Stimulated activated CD4-positive, alpha-beta T cell treated with anti-CD3 and anti-CD28 coated beads, Interleukin-1b, Interleukin-23, amount 100 ng/mL, for 4 hours (primary cell): ENCODE measurements at places on chromosomes 6 and 20.

DNA sequence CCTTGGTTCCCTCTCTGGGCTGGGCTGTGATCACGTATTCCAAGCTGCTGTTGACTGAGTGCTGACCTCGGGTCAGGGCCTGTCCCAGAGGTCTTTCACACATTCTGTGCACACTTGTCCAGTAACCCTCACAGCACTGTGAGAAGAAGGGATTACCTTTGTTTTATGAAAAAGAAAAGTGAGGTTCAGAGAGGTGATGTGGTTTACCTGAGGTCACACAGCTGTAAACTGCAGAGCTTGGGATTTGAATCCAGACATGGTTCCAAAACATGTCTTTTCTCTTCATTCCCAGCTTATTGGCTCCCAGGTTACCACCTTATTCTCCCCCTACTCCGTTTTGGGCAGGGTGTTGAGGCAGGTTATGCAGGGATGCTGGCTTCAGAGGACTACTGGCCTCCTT lies 28.4 kb upstream of the CDH22 start:
- DNase-seq: no peak

DNA sequence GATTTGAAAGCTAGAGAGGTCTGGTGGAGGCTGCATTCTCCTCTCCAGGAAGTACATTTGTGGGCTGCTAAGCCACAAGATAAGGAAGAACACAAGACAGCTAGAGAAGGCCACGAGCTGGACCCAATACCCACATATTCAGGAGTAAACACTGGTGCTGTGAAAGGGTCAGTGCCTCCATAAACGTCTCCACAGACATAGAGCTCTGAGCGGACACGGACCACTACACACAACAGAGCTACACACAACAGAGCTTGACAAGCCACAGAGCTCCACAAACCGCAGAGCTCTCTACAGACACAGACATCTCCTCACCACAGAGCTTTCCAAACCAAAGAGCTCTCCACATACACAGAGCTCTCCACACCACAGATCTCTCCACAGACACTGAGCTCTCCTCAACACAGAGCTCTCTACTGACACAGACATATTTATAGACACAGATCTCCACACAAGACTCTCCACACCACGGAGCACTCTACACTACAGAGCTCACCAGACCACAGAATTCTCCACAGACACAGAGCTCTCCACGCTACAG lies 51.9 kb downstream of the ERMARD start:
- no peak for DNase-seq

DNA sequence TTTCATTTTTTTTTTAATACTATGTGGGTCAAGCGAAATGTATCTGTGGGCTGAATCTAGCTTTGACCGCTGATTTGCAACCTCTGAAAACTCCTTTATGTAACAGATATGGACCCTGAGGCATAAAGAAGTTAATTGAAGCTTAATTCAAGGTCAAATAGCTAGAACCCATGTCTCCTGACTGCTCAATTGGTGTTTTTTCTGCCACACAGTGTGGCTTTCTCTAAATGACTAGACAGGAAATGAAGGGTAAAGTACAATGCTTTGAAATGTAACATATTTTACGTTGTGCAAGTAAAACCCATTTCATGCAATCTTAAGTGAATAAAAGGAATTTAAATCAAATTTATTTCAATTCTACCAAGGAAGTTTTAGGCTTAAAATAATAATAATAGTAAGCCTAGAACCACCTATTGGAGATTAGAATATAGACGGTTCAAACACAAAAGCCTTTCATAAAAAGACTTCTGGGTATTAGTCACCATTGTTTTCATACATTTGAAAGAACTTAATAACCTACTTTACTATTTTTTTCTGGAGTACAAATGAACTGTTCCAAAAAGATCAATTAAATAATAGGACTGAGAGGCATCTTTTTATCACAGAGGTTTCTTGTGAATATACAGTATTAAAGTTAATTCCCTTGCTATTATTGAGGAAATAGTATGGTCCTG lies 279.8 kb downstream of the EPHA7 start:
- DNase-seq: no peak

- no peak for DNase-seq
Observed at GRCh38 chr6:93177438-93177837, 241.9 kb downstream of the EPHA7 start.

- DNase-seq: no peak
Observed at GRCh38 chr6:69732640-69733039, 64.2 kb downstream of the LMBRD1 start.

DNA sequence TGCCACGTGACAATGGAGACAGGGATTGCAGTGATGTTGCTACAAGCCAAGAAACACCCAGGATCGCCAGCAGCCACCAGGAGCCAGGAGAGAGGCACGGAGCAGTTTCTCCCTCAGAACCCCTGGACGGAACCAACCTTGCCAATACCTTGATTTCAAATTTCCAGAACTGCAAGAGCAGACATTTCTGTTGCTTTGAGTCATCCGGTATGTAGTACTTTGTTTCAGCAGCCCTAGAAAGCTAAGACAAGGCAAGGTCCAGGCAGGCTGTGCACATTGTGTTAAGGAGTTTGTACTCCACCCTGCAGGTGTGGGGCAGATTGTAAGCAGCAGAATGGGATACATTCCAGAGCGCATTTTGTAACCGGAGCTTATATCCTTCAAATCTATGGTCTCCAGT lies 48.3 kb downstream of the TRERF1 start:
- no peak for DNase-seq

DNA sequence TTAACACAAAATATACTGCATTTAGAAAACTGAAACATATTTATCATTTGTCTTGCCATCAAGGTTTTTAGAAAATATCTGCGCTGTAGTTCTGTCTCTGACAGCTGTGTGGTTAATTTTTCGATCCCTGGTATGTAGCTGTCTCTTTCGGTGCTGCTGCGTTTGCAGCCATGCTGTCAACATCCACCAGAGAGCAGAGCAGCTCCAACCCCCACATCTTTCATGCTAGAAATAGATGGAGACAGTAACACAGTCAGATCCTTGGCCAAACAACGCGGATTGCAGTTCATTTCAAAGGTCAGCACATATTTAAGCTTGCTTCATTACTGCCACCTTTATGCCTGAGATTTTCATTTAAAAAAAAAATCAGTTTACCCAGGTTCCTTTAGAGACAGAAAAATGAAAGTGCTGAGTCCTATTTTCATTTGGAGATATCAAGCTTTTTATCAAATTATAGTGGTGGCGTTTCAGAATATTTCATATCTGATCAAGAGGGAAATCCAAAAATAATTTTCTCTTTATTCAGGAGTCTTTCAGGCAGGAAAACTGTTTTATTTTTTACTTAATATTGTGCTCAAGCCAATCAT lies 157.7 kb upstream of the MMS22L start:
- DNase-seq: no peak

DNA sequence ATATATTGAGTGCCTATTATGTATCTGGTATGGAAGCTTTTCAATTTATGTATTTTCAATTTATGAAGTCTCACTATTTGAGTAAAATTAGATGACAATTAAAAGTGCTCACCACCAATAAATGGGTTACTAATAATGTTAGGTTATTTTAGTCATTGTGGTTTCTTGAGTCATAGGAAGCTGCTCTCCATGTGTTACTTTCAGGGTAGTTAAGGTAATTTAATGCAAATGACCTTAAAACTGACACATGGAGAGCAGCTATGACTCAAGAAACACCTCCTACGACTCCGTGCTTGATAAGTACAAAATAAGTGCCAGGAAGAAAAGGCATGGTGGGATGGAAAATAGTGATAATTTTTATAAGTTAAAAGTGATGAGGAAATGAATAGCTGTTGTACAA lies 16.5 kb upstream of the TINAG start:
- no peak for DNase-seq

DNA sequence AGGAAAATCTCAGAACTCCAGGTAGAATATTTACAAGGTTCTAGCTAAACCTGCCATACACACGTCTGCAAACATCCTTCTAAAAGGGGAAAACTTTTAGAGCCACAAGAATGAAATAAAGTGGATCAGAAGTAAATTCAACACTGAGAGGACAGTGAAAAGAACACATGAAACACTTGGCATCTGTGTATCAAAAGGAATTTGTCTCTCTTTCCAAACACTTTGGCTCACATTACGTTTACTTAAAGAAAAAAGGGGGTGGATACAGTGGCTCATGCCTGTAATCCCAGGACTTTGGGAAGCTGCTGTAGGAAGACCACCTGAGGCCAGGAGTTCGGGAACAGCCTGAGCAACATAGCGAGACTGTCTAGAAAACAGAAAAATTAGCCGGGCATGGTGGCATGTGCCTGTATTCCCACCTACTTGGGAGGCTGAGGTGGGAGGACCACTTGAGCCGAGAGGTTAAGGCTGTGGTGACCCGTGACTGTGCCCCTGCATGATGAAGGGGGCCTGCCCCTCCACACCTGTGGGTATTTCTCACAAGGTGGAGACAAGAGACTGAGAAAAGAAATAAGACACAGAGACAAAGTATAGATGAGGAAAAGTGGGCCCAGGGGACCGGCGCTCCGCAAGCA lies 35.4 kb downstream of the NINL start:
- DNase-seq: no peak

- DNase-seq: no peak
Observed at GRCh38 chr20:47315339-47316056, 41.0 kb downstream of the ZMYND8 start.

- DNase-seq: no peak
Observed at GRCh38 chr20:32150291-32150848, 40.9 kb downstream of the TM9SF4 start.

GRCh38 chr6:44074439-44074812 lies 52.8 kb downstream of the MRPL14 start:
- peak; percentile 55 for DNase-seq

DNA sequence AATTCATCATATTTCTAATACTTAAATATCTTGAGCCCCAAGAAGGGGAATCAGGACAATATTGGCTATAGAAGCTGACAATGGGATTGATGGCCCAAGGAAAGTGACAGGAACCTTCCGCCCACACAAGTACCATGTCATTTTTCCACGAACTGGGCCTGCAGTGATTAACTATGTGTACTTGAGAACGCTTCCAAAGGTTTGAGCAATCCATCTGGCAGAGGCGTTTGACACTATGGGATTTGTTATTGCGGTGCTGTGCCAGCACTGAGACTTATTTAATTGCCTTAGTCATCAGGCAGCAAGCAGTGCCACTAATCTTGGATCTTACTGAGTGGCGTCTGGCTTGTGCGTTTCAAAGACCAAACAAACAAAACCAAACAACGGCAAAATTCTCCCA lies 135.6 kb upstream of the UST start:
- no peak for DNase-seq

DNA sequence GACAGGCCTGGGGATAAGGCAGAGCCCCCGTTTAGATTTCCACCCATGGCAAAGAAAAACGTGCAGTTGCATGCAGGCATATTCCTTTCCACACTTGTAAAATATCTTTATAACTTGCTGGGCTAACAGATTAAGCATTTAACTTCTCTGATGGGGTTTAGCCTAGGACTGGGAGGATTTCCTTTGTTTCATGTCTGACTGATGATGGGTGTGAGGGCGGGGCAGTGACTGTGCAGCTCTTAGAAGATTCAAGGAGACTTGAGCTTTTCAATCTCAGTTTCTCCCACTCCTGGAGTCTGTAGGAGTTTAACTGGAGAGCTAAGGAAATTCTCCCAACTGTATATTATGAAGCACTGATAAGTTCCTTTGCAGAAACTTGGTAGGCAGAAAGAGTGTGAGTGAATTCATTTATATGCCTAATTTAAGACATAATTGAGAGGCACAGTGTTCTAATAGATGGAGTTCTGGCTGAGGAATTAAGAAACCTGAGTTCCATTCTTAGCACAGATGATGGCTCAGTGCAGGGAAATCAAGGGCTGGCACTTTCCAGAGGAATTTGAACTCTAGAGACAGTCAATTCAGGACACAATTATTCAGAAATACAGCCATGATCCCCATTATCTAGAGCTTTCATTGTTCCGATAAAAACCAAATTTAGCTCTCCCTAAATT lies 214.6 kb upstream of the CNR1 start:
- no peak for DNase-seq

DNA sequence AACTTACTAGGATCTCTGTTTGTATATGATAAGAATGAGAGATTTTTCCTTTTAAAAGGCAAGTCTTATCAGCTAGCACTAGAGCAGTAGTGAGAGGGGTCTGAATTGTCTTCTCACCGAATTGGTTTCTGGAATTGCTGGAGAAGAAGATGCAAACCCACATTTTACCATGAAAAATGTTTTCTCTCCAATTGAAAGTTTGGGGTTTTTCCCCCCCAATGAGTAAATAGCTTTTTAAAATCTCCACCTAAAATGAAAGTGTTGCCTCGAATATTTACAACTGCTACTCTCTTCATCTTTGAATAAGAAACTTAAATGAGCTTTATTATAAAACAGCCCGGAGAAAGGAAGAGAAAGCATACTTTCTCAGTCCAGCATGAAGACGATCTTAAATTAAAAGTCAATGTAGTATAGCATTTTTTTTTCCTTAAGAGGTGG lies 1.8 kb downstream of the TCF21 start:
- no peak for DNase-seq

DNA sequence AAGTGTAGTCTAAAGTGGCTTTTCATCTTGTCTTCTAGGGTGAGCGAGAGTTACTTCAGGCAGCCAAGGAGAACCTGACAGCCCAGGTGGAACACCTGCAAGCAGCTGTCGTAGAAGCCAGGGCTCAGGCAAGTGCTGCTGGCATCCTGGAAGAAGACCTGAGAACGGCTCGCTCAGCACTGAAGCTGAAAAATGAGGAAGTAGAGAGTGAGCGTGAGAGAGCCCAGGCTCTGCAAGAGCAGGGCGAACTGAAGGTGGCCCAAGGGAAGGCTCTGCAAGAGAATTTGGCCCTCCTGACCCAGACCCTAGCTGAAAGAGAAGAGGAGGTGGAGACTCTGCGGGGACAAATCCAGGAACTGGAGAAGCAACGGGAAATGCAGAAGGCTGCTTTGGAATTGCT lies 27.1 kb downstream of the C20orf173 start:
- DNase-seq: no peak

GRCh38 chr20:17834804-17835203 lies 133.8 kb downstream of the SNX5 start:
- no peak for DNase-seq

DNA sequence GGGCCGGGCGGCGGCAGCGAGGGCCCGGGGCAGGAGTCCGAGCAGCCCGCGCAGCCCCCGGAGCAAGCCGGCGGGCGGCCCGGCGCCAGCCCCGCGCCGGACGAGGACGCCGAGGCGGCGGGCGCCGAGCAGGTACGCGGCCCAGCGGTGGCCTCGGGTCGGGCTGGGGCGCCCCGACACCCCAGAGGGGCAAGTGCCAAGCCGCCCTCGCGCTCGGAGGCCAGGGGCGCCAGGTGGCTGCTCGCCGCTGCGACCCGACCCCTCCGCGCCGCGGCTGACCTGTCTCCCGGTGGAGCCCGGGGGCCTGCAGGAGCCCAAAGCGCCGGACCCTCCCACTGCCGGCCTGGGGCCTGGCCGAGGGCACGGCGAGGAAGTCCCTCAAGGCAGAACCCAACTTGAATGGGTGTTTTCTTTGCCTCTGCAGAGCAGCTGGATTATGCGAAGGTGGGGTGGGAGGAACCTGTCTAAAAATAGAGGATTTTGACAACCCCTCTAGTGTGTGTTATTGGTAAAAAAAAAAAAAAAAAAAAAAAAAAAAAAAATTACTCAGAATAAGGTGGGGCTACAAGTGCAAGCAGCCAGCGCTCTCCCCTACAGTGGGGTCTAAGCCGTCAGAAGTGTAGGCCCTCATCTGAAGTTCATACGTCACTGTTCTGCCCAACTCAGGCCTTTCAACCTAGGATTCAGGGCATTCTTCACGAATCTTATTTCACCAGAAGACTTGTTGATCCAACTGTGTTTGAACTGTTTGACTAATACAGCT lies 609 bp downstream of the OGFRL1 start:
- DNase-seq: peak; percentile 16

GRCh38 chr6:140824595-140824994 lies 1308.1 kb upstream of the GJE1 start:
- DNase-seq: no peak
